HepG2 (cell line): ENCODE measurements at places on chromosomes 5 and 9. TPM values are rescaled to one million over a fixed set of nuclear protein-coding genes. Genes with fewer than 3 reads are reported as not detected.

- no peak for DNase-seq
- no peak overlapping the region for H3K4me3 ChIP-seq
- H3K27ac ChIP-seq: no peak overlapping the region
- H3K27me3 ChIP-seq: peaks cover 87% of the 10 kb centered on the region
- H3K36me3 ChIP-seq: no peaks in the 10 kb centered on the region
Measured at GRCh38 chr9:37025071-37025822, 8.8 kb downstream of the PAX5 start.

DNA sequence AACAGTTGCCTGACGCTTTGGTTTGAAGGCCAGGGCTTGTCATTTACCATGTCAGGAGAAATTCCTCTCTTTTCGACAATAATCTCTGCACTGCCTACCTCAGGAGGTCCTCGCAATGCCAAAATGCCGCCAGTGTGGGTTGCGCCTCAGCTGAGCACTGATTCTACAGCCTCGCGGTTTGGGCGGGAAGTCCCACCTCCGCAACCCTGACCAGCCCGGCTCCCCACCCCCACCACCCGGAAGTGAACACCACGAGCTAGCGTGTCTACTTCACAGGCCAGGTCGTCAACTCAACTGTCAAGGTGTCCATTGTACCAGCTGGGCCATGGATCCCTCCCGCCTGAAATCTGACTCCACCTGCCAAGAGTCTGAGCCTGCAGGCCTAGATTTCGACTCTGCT, at the start of gene TPD52L3:
Gene TPD52L3, plus strand, starts transcription at position 273 of the 400 bp plus-strand sequence. CDS start 221 bp downstream, outside the sequence.
- H3K27ac ChIP-seq: no peak within 1 kb of the TSS
- no peak within 1 kb of the TSS for H3K4me3 ChIP-seq
- H3K36me3 ChIP-seq: no peaks in the 10 kb centered on the region
- no peaks in the 10 kb centered on the region; the same call in 1 of the 2 replicates for H3K27me3 ChIP-seq

- no peaks in the 10 kb centered on the region for H3K4me1 ChIP-seq
- H3K36me3 ChIP-seq: no peaks in the 10 kb centered on the region
- H3K4me3 ChIP-seq: no peak overlapping the region
- DNase-seq: no peak
- no peak overlapping the region for H3K27ac ChIP-seq
Measured at GRCh38 chr9:90892918-90893317, 91.3 kb downstream of the SYK start.

- DNase-seq: no peak
- no peak overlapping the region for H3K4me3 ChIP-seq
- no peak overlapping the region for H3K27ac ChIP-seq
Measured at GRCh38 chr5:23385036-23385435, 122.4 kb upstream of the PRDM9 start.

DNA sequence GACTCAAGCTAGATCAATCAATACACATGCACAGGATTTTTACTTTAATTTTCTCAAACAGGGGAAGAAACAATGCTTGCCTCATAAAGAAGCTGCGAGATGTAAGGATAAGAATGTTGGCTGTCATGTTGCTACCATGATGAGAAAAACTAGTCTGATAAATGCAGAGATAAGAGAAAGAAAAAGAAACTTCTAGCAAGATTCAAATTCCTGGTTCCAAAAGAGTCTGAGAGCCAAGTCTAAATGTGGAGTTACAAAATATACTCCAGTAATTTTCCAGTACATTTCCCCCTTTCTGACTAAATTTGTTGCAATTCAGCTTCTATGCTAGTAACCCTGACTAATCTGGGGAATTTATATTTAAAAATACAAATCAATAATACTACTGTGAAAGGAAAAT, 10.4 kb upstream of the ANXA1 start:
- no peaks in the 10 kb centered on the region for H3K36me3 ChIP-seq
- H3K27me3 ChIP-seq: no peaks in the 10 kb centered on the region
- no peak overlapping the region for H3K4me3 ChIP-seq
- H3K4me1 ChIP-seq: no peaks in the 10 kb centered on the region
- no peak overlapping the region for H3K27ac ChIP-seq

Gene STPG3
- total RNA-seq: not detected in 2 replicates

DNA sequence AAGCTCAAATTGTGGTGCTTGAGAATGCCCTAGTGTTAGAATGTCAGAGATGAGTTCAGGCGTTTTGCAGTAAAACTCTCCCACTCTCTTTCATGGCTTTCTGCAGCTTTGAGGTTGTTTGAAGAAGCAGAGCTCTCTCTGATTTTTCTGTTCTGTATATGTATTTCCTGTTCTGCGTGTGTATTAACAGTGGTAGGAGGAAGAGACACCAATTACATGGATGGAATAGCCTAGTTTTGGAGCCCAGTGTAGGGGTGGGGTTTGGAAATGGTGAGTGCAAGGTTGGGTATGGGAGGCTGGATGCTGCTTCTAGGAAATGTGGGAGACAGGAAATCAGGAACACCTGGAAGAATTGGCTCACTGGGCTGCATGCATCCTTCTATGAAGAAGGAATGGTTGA, 12.4 kb downstream of the LARP1 start:
- DNase-seq: no peak
- no peaks in the 10 kb centered on the region for H3K27me3 ChIP-seq
- H3K36me3 ChIP-seq: no peaks in the 10 kb centered on the region; the same call in 1 of the 2 replicates
- H3K4me1 ChIP-seq: peaks cover 81% of the 10 kb centered on the region
- no peak overlapping the region for H3K27ac ChIP-seq
- no peak overlapping the region for H3K4me3 ChIP-seq

Gene LEAP2
- 19.8 and 23.9 TPM in 2 replicates for total RNA-seq

Gene TEX48
- not detected in 2 replicates for total RNA-seq

Gene CDO1
- 4.4 and 5.3 TPM in 2 replicates for total RNA-seq

Gene PCDHGB6
- total RNA-seq: 0.20 TPM in 1 of 2 replicates, not detected in the other

- DNase-seq: no peak
- peaks cover 24% of the 10 kb centered on the region for H3K4me1 ChIP-seq
- H3K36me3 ChIP-seq: no peaks in the 10 kb centered on the region
- no peak overlapping the region for H3K27ac ChIP-seq
- H3K4me3 ChIP-seq: no peak overlapping the region
Measured at GRCh38 chr9:112009656-112010055, 113.0 kb downstream of the UGCG start.

DNA sequence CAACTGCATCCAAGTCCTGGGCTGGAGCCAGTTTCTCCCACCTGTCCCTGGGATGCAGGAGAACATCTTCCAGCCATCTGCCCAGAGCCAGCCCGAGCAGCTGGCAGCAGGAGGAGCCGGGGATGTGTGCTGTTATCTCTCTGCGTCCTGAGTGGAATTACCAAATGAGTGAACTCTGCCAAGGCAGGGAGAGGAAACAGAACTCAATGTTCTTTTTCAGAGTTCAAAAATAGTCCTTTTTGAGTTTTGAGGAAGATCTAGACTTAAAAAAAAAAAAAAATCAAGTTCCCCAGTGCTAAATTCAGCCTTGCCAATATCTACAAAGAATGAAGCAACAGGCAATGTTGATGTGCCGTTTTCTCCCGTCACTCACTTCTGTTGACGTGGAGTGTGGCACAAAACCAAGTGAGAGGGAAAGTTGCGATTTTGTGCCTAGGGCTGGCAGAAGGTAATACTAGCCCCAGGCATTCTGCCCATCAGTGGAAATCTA, 56.2 kb downstream of the TMOD1 start:
- H3K27me3 ChIP-seq: peaks cover 2% of the 10 kb centered on the region
- H3K4me1 ChIP-seq: no peaks in the 10 kb centered on the region
- no peak overlapping the region for H3K4me3 ChIP-seq
- no peak overlapping the region for H3K27ac ChIP-seq
- no peaks in the 10 kb centered on the region for H3K36me3 ChIP-seq

DNA sequence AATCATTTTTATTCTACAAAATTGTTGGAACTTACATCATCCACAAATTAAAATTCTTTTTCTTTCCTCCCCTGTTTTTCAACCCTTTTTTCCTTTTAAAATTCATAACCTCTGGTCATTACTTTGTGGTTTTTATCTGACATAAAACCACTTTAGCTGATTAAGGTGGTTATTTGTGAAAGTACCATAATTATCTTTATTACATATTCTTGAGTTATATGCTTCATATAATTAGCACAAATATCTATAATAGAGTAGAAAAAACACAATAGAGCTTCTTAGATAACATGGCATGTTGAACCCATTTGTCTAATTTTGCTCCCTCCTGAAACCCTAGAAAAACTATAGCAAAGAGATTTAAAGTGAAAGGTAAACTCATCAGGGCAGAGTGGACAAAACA, 22.9 kb upstream of the PPIC start:
- H3K27ac ChIP-seq: no peak overlapping the region
- DNase-seq: no peak
- no peak overlapping the region for H3K4me3 ChIP-seq
- H3K36me3 ChIP-seq: no peaks in the 10 kb centered on the region

DNA sequence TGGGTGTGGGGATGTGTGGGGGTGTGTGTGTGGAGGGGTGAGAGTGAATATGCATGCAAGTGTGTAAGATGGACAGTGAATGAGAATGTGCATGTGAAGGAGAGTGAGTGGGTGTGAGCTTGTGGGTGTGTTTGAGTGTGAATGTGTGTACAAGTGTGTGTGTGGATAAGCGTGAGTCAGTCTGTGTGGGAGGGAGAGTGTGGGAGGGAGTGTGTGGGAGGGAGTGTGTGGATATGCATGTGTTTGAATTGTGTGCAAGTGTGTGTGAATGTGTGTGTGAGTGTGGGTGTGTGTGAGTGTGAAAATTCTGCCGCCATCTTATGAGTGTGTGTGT, 3.7 kb upstream of the SCGB3A1 start:
- no peak overlapping the region for H3K4me3 ChIP-seq
- H3K27me3 ChIP-seq: peaks cover 22% of the 10 kb centered on the region
- no peak for DNase-seq
- peaks cover 24% of the 10 kb centered on the region for H3K4me1 ChIP-seq
- no peak overlapping the region for H3K27ac ChIP-seq

- H3K36me3 ChIP-seq: no peaks in the 10 kb centered on the region
- no peaks in the 10 kb centered on the region for H3K27me3 ChIP-seq
- peaks cover 5% of the 10 kb centered on the region for H3K4me1 ChIP-seq
- no peak overlapping the region for H3K27ac ChIP-seq
- H3K4me3 ChIP-seq: no peak overlapping the region
Measured at GRCh38 chr5:119332208-119332607, 23.6 kb upstream of the TNFAIP8 start.

DNA sequence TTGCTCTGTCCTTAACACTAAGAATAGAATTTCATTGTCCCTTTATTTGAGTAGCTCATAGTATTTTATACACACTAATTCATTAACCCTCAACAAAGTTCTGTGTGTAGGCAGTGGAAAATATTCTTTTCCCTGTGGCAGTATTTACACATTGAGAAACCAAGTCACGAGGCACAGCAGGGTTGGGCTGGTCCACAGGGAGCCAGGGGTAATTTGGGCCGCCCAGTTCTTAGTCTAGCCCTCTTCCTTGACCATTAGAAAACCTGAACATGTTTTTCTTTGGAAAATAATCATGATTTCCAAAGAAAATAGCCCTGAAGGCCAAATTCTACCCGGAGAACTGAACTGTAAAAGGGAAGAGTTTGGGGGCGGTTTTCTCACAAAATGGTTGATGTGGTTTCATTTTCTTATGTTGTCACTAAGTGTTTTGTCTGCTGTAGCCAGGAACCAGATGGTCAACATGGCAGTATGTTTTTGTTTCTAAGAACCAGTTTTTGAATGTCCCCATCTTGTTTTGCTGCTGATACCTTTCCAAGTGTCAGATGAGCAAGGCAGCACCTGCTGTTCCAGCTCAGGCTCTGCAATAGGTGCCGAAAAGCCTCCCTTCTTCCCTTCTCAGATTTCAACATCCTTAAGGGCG, 29.6 kb downstream of the ARHGEF28 start:
- H3K4me3 ChIP-seq: no peak overlapping the region
- H3K4me1 ChIP-seq: peaks cover 57% of the 10 kb centered on the region

Gene RACK1
- 2,514 and 3,226 TPM in 2 replicates for total RNA-seq

GRCh38 chr5:88732181-88732633, 150.8 kb downstream of the MEF2C start:
- no peaks in the 10 kb centered on the region for H3K36me3 ChIP-seq
- no peak for DNase-seq
- H3K4me3 ChIP-seq: no peak overlapping the region
- peaks cover 6% of the 10 kb centered on the region; the same call in 1 of the 3 replicates for H3K27me3 ChIP-seq

DNA sequence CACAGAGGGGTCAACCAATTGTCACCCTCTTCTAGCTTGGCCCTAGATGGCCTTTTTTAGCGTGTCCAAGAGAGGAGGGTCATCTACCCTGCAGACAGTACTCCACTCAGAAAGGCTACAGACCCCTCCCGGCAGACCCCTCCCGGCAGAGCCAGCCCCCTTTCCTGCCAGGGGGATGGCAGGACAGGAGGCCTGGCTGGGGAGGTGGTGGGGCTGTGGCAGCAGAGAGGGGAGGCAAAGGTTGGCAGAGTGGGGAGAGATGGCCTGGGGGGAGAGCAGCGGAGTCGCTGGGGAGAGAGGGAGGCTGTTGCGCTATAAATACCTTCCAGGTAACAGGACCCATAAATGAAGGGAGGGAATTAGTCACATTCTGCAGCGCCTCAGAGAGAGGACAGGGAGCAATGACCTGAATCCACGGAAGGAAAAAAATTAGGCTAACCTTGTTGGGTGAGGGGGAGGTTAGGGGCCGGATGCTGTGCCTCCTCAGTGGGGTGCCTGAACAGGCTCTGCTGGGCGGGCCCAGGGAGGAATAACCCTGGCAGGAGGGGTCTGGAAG, 32.9 kb upstream of the PSD2 start:
- no peak for DNase-seq
- H3K4me1 ChIP-seq: peaks cover 81% of the 10 kb centered on the region
- no peak overlapping the region for H3K27ac ChIP-seq
- H3K27me3 ChIP-seq: no peaks in the 10 kb centered on the region; the same call in none of the 2 replicates

Gene SEC16A
- total RNA-seq: 15.9 and 27.7 TPM in 2 replicates

Gene MEIKIN
- not detected in 2 replicates for total RNA-seq

DNA sequence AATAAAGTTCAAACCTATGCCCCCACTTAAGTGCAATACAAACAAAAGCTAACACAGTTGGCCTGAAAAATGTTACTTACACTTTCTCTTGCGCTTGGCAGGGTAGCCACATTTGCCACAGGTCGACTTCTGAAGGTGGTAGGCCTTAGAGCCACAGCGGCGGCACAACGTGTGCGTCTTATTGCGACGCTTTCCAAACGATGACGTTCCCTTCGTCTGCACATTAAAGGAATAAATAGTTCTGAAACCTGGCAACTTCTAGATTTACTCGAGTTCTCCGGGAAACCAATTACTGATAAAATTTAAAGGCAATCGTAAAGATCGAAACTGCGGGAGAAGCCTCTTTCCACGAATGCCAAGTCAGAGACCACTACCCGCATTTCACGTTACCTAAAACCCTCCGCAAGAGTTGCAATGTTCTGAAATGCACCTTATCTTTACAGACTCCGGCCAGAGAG, 602 bp downstream of the RPL37 start:
- peaks cover 50% of the 10 kb centered on the region for H3K4me1 ChIP-seq
- H3K27ac ChIP-seq: peak overlapping the region; percentile 84
- H3K4me3 ChIP-seq: peak overlapping the region; percentile 82
- DNase-seq: no peak
- H3K36me3 ChIP-seq: peaks cover 12% of the 10 kb centered on the region

Gene PTGR1
- total RNA-seq: 15.8 and 22.5 TPM in 2 replicates
